Glutamatergic neuron (in vitro differentiated cells): ENCODE measurements at places on chromosomes 2 and 18. TPM values are rescaled to one million over a fixed set of nuclear protein-coding genes. Genes with fewer than 3 reads are reported as not detected.

GRCh38 chr18:58591286-58591685 lies 37.6 kb downstream of the ALPK2 start:
- DNase-seq, result no peak

GRCh38 chr2:234823196-234823876 lies 128.5 kb upstream of the SH3BP4 start:
- DNase-seq, result no peak

TTC31 gene
- total RNA-seq, result 23.8 TPM

- no peak for DNase-seq
Measured at GRCh38 chr2:97932975-97933662, 62.6 kb downstream of the TMEM131 start.

DNA sequence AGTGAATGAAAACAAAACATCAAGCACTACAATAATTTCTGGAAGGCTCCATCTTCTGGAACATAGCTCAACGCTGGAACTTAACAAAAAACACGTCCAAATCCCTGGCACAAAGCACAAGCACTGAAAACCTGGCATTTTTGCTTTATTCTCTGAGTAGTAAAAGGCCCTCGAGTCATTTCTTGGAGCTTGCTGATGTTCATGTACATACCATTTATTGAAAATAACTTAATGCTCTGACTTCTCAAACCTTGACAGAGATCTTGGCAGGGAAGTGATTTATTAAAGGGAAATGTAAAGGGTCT lies 76.5 kb upstream of the STK17B start:
- no peak for DNase-seq

RSAD2 gene
- not detected for total RNA-seq

KIF5C gene
- 673 TPM for total RNA-seq

IL18R1 gene
- total RNA-seq, result not detected

GRCh38 chr2:1154710-1155594 lies 204.3 kb downstream of the SNTG2 start:
- no peak for DNase-seq

OXER1 gene
- not detected for total RNA-seq

GRCh38 chr2:200617156-200618053 lies 31.6 kb downstream of the AOX1 start:
- DNase-seq, result no peak

DNA sequence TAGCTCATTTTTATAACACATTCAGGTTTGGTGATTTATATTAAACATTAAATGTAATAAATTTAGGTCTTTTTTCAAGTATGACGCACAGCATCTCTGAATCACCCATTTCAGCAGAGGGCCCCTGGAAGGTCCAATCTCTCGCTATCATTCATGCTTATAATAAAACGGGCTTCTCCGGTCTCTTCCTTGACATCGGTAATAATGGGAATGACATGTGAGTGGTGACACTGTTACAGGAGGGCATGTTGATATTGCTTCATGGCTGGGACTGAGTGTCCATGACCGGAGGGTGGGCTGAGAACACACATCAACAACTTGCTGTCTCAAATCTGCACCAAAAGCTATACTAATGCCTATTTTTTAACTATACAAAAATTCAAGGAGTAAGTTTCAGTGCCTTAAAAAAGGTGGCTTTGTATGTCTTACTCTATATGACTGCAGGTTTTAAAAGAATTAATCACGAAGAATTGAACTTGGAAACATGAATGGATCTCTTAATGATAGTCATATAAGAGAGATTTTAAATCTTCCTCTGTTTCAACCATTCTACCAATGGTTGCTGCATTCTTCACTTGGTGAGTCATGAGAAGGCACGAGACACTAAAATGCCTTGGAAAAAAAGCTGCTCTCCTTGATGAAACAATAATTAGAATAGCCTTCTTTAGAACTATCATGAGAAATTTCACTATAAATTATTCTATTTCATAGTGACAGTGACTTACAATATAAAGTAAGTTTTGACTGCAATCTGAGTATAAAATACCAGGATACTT lies 101.9 kb upstream of the NRP2 start:
- DNase-seq, result no peak

CCDC141 gene
- total RNA-seq, result 0.51 TPM

EPAS1 gene
- not detected for total RNA-seq

DNA sequence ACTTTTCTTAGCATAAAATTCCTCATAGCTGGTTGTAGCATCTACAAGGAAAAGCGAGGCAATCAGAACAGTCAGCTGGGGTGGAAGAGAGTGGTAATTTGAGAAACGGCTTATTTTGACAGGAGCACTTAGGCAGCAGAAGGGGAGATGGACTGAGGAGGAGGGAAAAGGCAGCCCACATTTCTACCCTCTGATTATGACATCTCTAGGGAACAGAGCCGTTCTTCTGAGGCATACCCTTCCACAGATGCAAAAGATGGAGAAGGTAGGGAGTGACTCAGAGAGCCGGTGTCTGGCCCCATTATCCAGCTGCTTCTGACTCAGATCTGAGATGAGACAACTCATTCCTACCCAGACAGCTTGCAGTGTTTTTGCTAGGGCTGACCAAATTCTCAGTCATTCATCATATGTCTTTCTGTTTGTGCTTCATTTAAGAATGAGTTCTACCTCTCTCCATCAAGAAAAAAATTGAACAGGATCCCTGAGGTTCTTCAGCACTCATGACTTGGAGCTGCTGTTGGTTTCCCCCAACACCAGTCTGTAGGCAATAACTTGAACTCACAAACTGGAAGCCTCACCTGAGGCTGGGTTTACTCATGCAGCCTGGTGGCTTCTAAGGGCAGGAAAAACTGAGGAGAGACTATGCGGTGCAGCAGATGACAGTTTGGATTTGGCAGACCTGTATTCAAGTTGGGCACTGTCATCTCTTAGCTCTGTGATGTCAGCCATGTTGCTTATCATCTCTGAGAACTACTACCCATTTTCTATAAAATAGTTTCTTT lies 15.9 kb upstream of the SEC11C start:
- DNase-seq, result no peak

DNA sequence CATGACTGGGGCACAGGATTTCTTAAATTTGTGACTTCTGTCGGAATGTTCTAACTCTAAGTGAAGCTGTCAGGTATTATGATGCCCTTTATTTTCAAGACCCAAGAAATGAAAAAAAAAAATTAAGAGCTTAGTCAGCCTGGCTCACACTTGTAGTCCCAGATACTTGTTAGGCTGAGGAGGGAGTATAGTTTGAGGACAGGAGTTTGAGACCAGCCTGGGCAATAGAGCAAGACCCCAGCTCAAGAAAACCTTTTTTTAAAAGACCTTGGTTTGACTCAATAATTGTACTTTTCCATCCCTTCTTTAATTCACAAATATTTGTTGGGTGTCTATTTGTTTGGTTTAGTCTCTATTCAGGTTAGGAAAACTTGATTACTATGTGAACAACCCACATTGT lies 310.0 kb downstream of the STK39 start:
- DNase-seq, result no peak

GRCh38 chr18:67926929-67927864 lies 410.7 kb upstream of the DSEL start:
- no peak for DNase-seq

C1QL2 gene
- not detected for total RNA-seq
